ENCODE measurements at places on chromosomes 4 and X.

DNA sequence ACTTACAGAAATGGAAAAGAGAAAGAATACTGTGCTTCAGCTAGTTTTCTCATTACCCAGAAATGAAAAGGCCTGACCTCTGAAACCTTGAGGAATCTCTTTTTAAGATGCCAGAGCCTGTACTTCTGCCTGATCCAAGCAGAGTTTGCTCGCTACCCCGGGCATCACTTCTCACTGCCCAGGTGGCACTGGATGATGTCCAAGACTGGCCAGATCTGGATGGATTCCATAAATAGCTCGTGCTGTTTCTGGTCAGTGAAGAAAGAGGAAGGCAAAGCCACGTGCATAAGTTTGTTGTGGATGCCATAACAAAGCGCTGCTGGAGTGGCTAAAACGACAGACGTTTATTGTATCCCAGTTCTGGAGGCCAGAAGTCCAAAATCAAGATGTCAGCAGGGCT, 133.5 kb downstream of the TBL1X start:
- DNase-seq: peak; percentile 35

- no peak for DNase-seq
These were observed 138.0 kb upstream of the USP9X start for GRCh38 chrX:40947276-40947675.

DNA sequence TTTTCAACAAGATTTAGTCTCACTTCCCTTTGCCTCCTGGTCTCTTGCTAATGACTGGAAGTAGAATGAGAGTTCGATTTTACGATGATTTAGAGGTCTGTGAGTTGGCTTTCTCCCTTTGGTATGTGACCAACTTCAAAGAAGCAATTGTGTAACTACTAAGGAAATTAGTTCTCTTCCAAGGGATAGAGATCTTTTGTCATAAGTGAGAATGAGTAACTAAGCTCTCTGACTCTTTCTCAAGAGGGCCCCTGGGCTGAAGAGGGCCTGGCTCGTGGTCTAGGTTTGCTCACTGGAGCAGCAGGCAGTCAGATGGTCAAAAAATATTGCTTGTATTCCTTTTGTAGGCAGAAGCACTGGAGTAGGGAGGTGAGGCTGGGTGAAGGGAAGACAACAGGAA, 176.3 kb downstream of the ENOX2 start:
- no peak for DNase-seq

DNA sequence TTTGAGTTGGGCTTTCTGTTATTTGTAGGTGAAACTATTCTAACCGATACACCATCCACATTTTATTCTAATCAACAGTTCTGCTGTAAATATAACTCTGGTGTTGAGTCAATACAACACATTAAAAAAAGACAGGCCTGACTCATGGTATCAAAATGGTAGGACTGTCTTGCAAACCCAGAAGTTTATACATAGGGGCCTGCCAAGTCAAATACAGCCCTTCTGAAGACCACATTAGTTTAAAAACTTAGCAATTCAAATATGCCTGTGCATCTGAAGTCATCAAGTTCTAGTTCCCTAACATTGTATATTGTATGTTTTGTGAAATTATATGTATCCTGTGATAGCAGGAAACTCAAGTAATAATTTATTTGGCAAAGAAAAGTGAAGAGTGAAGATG, 24.4 kb upstream of the PDE5A start:
- DNase-seq: no peak

DNA sequence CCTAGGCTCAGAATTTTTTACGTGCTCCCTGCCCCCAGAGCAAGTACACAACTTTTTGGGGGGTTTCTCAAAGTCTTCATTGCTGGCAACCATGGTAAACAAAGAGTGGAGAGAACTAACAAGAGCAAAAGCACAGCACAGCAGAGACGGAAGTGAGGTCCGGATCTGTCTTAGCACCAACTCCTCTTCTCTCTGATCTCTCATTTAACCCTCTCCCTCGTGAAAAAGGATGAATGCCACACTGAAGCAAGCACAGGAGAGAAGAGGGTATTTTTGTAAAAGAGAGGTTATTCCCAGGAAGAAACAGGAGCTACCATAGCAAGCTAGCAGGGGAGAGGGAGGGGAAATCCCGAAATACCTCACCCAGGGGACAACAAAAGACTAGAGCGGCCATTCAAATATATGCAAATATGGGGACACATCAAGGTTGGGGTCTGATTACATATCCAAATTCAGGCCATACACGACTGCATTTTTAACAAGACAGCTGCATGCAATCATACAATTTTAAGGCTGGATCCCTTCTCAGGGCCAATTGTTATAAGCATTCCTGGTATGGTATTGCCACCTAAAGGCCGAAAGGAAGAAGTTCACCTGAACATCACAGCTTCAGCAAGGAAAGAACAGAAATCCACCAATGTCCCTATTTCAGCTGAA, 46.6 kb downstream of the CD40LG start:
- DNase-seq: peak; percentile 7

GRCh38 chrX:116277351-116278225, 107.0 kb downstream of the AGTR2 start:
- no peak for DNase-seq

DNA sequence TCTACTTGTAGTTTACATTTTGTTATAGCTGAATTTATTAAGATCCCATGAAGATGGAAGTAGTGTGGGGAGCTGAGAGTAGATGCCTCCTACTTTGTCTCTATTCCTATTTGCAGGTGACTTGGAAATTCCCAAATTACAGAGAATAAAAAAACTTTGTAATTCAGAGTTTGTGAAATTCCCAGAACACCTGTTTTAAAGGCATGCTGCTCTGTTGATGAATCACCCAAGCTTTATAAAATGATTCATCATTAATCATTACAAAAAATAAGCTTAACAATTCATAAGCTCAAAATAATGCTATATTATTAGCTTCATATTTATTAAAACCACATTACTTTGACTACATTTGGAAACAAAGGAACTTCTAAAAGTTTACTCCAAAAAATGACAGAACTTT, 856.3 kb downstream of the RPA4 start:
- DNase-seq: no peak

DNA sequence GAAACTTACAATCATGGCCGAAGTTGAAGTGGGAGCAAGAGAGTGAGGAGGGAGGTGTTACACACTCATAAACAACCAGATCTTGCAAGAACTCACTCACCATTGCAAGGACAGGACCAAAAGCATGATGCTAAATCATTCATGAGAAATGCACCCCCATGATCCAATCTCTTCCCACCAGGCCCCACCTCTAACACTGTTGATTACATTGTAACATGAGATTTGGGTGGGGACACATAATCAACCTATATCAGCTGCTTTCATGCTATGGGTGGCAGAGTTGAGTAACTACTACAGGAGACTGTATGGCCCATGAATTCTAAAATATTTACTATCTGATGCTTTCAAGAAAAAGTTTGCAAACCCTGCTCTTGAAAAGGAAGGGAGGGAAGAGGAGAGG, 155.1 kb downstream of the DEFB131A start:
- no peak for DNase-seq

DNA sequence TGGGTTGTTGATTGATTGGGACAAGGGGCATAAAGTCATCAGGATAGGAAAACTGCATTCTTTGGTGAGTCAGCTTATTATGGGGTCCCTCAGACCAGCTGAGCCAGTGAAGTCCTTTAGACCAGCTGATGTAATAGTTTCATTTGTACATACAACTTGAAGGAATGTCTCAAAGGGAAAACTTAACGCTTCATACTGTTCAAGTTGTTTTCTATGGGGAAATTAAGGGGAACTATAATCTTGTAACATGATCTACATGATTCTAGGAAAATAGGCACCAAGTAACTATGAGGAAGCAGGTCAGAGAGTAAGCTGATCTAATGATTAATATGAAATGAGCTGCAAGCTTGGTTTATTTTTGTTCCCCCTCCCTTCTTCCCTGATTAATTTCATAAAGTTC, 175.1 kb upstream of the GRID2 start:
- no peak for DNase-seq

GRCh38 chr4:172674811-172675210, 493.8 kb upstream of the GALNT7 start:
- DNase-seq: no peak

DNA sequence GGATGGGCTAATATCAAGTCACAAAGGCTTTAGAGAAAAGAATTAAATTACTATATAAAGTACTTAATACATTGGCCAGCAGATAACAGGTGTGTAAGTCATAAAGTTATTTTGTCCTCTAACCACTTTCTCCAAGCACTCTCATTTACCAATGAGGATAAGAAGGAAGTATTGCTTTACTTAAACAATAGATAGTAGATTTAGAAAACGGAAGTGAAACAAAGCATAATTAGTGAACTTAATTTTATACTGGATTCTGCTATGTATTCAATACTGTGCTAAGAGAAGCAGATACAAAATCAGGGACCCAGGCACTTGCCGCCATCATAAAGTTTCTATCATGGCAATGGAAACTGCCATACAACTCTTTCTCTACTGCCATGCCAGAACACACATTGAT, 24.0 kb downstream of the AFM start:
- DNase-seq: no peak

DNA sequence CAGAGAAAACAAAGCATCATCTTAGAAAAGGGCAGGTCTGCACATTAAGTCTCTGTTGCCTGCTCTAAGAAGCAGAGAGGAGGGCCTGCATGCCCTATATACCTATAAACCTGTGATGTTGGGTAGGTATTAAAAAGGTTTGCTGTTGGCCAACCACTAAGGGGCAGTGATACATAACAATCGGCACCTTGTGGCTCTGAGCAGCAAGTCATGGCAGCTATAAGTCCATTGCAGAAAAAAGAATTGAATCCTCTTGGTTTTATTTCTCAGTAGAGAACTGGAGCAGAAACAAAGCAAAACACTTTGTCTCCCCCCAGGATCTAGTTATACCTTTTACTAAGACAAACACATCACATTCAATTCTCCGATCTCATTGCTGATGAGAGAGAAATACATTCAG, 1364.4 kb downstream of the STIM2 start:
- DNase-seq: peak; percentile 55
